ENCODE measurements at places on chromosomes 6 and 20. TPM values are rescaled to one million over a fixed set of nuclear protein-coding genes. Genes with fewer than 3 reads are reported as not detected.

Gene PLCG1
- total RNA-seq = 67.9 TPM

Gene ZNF341
- total RNA-seq = 7.0 TPM

Gene FNDC11
- total RNA-seq = 12.1 TPM

Gene RNF182
- total RNA-seq = not detected

Gene KIF6
- 0.09 TPM for total RNA-seq

Gene BPIFA1
- total RNA-seq = not detected

Gene PTK6
- total RNA-seq = 0.77 TPM

Gene HDGFL1
- total RNA-seq = not detected

Gene CD93
- 31.1 TPM for total RNA-seq

Gene WFDC8
- total RNA-seq = not detected

Gene TBXT
- total RNA-seq = not detected

Gene CGAS
- total RNA-seq = 3.4 TPM

Measured in prostate gland (tissue), 2 donors.